ENCODE measurements at places on chromosomes 1 and 21.

- DNase-seq, result no peak
Observed at GRCh38 chr1:35753626-35754260, 16.0 kb downstream of the CLSPN start.

GRCh38 chr1:211527006-211527405 is 35.0 kb upstream of the RD3 start:
- DNase-seq, result no peak

- no peak for DNase-seq
Observed at GRCh38 chr1:30636621-30637020, 86.8 kb downstream of the MATN1 start.

DNA sequence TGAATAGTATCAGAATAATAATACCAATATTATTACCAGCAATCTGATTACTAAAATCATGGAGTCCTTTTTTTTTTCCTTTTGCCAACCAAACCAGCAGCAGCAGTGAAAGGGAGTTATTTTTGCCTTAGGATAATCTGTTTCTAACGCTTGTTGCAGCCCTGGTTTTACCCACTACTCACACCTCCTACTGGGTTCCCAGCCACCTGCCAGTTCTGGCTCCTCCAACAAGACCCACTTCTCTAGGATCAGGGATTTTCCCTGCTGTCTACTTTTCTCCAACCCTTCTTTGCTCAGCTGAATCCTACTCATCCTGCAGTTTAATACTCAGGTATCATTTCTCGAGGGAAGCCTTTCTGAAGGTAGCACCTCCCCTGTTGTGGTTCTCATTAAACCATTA is 96.8 kb upstream of the BCAR3 start:
- DNase-seq, result no peak

GRCh38 chr1:241648159-241648558 is 3.9 kb upstream of the WDR64 start:
- no peak for DNase-seq

DNA sequence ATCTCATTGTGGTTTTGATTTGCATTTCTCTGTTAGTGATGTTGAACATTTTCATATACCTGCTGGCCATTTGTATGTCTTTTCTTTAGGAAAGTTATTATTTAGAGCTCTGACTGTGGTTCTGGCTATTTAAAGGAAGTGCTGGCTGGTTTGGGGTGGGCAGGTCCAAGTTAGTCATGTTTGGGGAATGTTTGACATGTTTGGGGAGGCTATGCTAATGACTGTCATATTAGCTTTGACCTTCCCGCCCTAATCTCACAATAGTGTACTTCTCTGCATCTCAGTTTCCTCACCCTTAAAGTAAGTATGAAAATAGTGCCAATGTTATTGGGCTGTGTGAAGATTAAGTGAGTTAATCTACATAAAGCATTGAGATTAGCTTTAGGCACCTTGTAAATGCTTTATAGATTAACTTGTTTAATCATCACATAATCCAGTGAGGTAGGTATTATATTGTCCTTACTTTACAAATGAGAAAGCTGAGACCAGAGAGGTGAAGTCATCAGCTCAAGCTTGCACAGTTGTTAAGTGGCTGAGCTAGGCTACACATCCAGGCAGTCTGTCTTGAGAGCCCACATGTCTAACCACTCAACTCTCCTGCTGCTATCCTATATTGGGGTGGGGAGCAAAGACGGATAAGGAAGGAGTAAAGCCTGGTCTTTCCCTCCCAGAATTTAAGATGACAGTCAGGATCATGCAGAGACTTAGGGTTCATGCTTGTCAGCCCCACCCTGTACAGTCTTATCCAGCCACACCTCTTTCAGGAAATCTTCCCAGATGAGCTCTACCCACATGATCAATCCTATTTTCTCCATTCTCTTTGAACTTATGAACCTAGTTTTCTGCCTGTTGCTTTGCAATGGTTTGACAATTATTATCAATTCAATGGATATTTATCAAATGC is 22.8 kb upstream of the CRNN start:
- no peak for DNase-seq

GRCh38 chr1:171939740-171940139 is 98.4 kb downstream of the DNM3 start:
- no peak for DNase-seq

GRCh38 chr1:78918157-78918556 is 88.4 kb downstream of the ADGRL4 start:
- no peak for DNase-seq

DNA sequence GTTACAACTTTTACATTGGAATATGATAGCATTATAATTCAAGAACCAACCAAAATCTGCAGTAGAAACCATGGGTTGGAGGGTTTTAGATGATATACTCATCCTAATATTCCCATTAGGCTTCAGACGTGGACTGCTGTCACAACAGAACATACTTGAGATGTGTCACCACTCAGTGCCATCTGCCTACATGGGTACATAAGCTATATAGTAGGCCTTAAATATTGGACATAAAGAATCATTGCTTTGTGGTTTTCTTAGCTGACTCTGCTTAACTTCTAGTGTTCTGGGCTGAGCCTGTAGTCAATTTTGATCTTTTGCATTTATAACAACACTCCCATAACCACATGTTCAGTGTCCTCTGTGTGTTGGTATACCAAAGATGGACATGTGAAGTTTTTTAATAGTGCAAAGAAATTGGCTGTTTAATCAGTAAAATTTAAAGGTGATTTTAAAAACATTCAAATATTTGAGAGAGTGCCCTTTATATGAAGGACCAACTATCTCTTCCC is 14.2 kb downstream of the RAP1A start:
- DNase-seq, result no peak

DNA sequence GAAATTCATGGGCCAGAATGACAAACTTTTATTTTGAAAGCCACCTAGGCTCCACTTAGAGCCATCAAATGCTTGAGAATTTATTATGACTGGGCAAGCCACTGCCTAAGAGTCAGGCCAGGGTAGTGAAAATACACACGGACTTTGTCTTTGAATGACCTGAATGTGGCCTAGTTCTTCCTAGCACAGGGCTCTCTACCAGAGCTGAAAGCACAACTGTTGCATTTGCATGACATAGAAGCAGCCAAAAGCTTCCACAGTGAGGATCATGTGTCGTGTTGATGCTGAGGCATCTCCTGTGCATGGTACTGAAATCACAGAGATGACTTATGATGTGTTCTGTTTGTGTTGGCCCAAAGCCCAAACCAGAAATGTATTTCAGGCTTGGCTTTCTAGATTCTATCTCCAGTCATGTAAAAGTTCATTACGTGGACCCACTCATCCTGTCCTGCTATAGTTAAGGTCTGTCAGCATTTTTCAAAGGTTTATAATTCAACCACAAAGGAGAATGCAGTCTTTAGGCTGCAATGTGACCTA is 164.0 kb upstream of the UBE2U start:
- no peak for DNase-seq

- no peak for DNase-seq
Observed at GRCh38 chr1:101841824-101842223, 154.9 kb downstream of the OLFM3 start.

GRCh38 chr1:203099805-203100515 is 14.1 kb upstream of the MYOG start:
- DNase-seq, result no peak

DNA sequence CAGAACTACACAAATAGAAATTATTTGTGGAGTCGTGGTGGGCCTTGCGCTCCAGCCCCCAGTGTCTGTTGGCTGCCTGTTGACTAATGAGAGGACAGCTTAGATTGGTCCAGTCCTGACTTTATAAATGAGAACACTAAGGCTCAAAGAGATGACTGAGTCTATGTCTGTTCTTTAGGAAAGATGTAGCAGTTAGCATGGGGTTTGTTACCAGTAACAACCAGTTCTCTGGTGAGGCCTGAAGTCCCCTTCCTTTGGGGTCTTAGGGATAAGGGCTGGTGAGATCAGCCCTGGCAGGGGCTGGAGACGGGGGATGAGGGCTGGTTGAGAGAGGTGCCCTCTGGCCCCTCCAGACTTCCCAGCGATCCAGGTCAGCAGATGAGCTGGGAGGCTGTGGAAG is 9.1 kb downstream of the TOR3A start:
- DNase-seq, result no peak

DNA sequence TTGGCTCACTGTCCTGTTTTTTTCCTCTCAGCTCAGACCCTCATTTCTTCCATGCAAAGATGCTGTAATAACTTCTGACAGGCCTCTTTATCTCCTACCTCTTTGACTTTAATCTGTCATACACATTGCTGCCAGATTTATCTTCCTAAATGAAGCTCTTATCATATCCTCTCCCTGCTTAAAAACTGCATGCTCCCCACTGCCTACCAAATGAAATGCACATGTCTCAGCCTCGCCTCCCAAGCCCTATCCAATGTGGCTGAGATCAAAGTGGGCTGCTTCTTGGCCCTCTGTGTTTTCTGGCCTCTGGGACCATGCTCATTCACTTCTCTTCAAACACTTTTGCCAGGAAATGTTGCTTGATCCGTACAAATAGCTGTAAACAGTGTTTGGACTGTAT is 38.3 kb downstream of the IRF2BP2 start:
- DNase-seq, result no peak

Measured in AML-193 (cell line).